ENCODE measurements at places on chromosomes 4 and X.

- no peak for DNase-seq
These were observed 1.3 kb downstream of the WDR1 start for GRCh38 chr4:10115271-10115796.

GRCh38 chrX:13689741-13690211 is 848 bp downstream of the RAB9A start:
- peak; percentile 13 for DNase-seq

DNA sequence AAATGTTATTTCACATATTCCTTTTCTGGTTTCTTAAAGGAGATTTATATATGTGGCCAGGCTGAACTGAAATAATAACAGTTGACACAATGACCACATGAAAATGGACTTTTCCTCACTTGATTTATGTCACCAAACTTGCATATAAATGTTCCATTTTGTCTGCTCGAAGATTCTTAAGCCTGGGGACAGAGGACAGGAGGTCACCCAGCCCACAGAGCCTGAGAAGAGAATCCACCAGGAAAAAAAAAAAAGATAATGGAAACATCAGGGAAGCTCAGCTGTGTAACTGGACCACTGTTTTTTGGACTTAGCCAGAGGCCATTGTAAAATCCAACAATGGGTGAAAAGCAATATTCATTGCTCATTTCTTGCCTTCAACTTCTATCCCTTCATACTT is 359.0 kb upstream of the FGF16 start:
- no peak for DNase-seq

- DNase-seq = peak; percentile 47
These were observed 4.9 kb upstream of the ZNF81 start for GRCh38 chrX:47831788-47832187.

- DNase-seq = no peak
These were observed 16.9 kb downstream of the CD99 start for GRCh38 chrX:2708021-2708420.

GRCh38 chr4:121950212-121950679 is 1.6 kb downstream of the TRPC3 start:
- peak; percentile 85 for DNase-seq

- no peak for DNase-seq
These were observed 17.7 kb upstream of the N4BP2 start for GRCh38 chr4:40038977-40039376.

GRCh38 chrX:128425546-128425945 is 373.3 kb upstream of the ACTRT1 start:
- DNase-seq = no peak

GRCh38 chr4:159117968-159118367 is 15.1 kb downstream of the RAPGEF2 start:
- peak; percentile 41 for DNase-seq

- peak; percentile 76 for DNase-seq
These were observed at the start of gene ARAP2 for GRCh38 chr4:36244257-36245082. Gene ARAP2, minus strand, starts transcription at chr4:36244514. Its CDS starts 15,028 bp downstream, at chr4:36229486.

- no peak for DNase-seq
These were observed 619.4 kb upstream of the SPANXN1 start for GRCh38 chrX:144627947-144628346.

DNA sequence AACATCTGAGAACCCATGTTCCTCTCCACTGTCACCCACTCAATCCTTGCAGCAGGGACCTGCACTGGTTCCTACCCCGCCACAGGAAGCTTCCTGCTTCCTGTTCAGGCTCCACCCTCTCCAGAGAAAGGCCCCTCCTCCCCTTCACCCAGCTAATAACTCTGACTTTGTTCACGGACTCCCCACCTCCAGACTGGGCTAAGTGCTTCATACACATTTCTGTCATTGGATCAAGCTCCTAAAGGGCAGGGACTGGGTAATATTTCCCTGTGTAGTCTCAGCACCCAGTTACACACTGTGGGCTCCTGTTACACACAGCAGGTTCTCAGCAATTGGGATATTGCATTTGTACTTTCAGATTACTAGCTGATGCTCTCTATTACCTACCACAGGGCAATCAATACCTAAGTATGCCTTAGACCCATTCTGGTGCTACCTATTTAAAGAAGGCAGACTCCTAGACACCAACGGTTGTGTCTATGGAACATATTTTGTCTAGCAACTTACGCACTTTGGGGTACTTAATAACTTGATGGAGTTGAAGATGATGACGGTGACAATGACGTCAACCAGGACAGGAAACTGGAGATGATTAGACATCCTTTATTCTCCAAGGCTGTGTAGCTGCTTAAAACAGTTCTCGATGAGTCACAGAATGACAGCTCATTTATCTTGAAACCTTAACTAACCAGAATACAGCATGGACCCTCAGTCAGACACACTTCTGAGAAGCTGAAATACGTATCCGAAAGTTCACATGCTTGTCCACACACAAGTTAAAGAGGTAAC is 58.1 kb downstream of the MAML3 start:
- DNase-seq = peak; percentile 69

DNA sequence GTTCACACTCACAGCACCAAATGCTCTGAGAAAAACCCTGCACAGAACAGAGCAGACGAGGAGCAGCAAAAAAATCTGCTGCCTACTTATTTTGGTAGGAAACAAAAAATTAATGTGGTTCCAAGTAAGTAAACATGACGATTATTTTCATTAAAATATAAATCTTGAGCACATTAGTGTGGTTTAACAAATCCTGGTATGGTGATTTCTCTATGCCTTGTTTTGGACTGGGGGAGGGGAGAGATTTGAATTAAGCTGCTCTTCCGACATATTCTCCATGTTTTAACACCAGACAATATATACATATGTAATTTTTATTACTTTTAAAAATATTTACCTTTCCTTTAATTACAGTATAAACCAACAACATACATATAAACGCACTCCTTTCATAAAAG is 1.8 kb downstream of the CAMK2D start:
- DNase-seq = no peak

- DNase-seq = no peak
These were observed 179.2 kb upstream of the PCDH18 start for GRCh38 chr4:137711502-137711901.

DNA sequence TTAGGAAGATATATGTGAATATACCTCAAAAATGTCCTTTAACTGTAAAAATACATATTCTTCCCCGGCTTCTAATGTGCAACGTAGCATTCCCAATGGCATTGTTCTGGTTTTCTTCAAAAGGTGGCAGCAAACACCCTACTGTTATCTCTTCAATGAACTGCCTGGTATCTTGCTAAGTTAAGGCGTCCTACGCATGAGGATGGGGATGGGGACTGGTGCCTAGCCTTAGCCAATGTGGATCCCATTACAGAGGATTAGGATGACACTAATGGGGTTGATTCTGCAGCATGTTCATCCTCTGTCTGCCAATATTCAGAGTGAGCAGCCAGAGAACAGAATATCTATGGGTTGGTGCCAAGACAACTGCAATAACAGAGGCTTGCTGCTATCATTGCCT is 334.9 kb upstream of the ADGRL3 start:
- DNase-seq = no peak

GRCh38 chr4:152780267-152780778 is 569 bp downstream of the ARFIP1 start:
- no peak for DNase-seq

DNA sequence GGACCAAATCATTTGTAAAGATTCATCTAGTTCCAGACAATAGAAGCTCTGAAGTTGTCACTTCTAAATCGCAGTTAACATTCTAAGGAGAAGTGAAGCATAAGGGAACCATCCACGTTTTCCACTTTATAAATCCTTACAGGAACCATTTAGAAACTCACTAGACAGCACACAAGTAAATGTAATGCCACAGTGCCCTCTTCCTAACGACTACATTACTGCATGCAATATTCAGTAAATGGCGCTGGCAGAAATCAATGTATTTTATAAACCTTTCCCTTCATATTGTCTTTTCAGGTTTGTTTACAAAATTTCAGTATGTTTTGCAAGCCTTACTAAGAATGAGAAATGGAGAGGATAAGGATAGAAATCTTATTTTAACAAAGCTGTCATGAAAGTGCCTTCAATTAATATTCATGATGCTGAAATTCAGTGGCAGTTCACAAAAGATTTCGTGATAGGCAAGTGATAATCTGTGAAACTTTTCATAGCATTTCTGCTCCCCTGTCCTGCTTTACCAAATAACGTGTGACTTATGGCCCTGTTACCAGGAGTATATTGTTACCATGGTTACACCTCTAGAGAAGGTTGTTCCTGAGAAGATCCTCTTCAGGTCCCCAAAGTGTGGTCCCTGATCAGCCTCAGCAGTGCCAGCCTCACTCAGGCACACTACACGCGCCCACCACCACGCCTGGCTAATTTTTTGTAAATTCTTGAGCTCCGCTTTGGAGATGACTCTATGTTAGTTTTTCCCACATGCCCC is 54.2 kb downstream of the TMA16 start:
- peak; percentile 21 for DNase-seq

DNA sequence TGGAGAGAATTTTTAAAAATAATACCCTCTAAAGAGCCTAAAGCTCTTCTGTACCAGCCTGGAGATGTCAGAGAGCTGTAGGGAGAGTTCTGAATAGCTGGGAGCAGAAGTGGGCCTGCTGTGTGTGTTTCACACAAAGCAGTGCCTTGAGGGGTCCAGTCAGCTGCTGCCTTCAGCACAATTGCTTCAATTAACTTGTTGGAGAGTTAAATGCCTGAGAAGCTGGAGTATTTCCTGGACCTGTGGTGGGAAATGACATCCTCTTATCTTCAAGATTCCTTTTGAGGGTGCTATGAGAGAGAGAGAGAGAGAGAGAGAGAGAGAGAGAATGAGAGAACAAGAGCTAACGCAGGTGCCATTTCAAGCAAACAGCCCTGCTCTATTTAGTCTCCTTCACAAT is 96.2 kb upstream of the IL1RAPL2 start:
- no peak for DNase-seq

DNA sequence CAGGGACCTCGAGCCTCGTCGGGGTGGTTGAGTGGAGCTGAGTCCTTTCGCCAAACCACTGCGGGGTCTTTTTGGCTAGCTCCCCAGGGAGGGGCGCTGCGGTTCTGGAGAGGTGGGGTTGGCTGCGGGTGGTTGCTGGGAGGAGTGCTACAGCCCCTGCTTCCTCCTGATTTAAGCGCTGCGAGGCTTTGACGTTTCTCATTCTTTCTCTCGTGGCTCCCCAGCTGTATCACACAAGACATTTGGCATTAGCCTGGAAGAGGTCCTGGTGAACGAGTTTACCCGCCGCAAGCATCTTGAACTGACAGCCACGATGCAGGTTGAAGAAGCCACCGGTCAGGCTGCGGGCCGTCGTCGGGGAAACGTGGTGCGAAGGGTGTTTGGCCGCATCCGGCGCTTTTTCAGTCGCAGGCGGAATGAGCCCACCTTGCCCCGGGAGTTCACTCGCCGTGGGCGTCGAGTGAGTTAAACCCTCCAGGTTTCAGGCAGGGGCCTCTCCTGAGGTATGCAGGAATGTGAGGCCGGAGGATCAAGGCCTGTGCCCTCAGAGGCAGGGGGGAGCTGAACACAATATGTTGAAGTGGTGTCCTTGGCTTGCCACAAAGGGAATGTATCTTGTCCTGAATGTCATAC is 25.5 kb downstream of the ARHGAP36 start:
- DNase-seq = no peak

DNA sequence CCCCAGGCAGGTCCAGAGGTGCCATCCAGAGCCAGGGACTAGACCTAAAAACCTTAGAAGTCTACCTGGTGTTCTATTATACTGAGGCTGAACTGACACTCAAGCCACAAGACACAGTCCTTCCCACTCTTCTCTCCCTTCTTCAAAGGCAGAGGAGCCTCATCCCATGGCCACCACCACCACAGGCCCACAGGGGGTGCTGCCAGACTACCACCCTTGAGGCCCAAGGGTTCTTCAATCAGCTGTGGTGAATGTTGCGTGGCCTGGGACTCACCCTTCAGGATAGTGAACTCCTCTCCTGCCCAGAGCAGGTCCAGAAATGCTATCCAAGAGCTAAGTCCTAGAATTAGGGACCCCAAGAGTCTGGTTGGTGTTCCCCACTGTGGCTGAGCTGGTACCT is 17.5 kb upstream of the RFC1 start:
- no peak for DNase-seq

DNA sequence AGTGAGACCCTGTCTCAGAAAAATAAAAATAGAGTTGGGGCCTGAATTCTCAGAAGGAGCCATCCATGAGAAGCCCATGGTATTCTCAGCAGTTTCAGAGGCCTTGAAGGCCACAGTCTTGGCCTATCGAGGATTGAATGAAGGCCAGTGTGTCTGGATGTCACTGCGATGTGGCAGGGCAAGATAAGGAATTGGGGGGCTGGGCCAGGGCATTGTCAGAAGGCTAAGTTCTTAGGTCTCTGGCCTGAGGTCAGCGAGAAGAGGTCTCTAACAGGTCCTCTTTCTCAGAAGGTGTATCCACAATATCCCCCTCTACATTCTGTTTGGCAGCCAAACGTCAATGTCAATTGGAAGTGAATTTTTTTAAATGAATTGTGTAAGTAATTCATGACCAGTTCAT is 5.7 kb downstream of the ZNF275 start:
- no peak for DNase-seq

- DNase-seq = no peak
These were observed 109.9 kb upstream of the DUSP21 start for GRCh38 chrX:44733931-44734330.

DNA sequence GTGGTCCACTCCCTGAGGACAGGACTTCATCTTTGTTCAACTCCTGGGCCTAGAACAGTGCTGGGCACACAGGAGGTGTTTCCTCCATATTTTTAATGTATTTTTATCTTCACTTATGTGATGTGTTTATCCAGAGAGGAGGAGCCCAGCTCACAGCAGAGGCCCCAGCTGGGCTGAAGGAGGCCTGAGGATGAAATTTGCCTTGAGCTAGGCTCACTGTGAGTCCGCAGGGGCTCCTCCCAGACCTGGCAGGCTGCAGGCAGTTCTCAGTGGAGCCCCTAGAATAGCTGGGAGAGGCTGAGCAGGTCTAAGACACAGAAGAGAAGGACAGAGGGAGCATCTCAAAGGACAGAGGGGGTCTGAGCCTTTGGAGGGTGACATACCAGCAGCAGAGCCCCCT is 26.8 kb downstream of the C4orf50 start:
- DNase-seq = no peak

DNA sequence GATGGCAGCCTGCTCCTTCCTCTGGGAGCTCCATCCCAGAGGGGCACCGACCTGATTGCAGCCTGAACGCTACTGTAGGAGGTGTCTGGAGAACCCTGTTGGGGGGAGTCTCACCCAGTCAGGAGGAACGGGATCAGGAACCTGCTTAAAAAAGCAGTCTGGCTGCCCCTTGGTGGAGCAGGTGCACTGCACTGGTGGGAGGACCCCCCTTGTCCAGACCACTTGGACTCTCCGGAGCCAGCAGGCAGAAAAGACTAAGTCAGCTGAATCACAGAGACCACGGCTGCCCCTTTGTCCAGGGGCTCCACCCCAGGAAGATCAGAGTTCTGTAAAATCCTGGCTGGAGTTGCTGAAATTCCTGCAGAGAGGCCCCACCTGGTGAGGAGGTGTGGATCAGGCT is 67.3 kb upstream of the MAGEB18 start:
- no peak for DNase-seq

DNA sequence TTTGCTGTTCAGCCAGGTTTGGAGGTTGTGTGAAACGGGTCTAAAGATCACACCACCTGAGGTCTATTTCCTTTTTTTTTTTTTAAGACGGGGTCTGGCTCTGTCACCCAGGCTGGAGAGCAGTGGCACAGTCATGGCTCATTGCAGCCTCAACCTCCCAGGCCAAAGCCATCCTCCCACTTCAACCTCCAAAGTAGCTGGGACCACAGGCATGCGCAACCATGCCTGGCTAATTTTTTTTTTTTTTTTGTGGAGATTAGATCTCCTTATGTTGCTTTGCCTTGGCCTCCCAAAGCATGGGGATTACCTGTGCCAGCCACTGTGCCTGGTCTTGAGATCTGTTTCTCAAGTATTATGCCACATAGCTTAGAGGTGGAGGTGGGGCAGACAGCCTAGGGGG is 49.2 kb upstream of the ELOVL6 start:
- no peak for DNase-seq

- DNase-seq = no peak
These were observed 593.0 kb upstream of the TENM3 start for GRCh38 chr4:181650033-181650825.

Data from CD4-positive, alpha-beta T cell treated with Interferon alpha-2 for 1 hour (primary cell).